ENCODE measurements at places on chromosomes 6 and 20.

DNA sequence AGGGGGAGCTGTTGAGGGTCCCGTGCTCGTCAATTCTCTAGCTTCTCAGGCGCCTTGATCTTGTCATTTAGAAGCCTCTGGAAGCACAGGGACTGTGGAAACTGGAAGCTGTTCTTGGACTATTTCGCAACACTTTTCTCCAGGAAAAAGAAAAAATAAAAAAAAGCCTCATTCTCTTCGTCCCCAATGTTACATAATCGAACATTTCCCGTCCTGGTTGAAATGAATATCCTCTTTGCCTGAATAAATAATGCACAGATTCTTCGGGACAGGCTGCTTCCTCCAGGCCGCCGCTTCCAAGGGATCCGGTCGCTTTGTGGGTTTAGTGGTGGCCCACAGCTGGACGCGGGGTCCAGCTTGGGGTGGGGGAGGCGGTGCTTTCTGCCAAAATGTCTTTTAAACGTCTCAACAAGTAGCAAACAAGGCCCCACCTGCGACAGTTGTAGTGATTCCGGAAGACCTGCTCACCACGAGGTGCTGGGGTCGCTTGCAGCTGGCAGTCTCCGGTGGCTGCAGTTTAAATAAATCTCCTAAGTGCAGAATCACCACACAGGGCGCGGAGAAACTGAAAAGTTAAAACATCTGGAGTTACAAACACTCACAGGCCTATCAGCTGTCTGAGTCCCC lies 125.9 kb upstream of the ESR1 start:
- DNase-seq: no peak

- DNase-seq: no peak
Observed at GRCh38 chr6:114569669-114570068, 226.8 kb upstream of the HS3ST5 start.

DNA sequence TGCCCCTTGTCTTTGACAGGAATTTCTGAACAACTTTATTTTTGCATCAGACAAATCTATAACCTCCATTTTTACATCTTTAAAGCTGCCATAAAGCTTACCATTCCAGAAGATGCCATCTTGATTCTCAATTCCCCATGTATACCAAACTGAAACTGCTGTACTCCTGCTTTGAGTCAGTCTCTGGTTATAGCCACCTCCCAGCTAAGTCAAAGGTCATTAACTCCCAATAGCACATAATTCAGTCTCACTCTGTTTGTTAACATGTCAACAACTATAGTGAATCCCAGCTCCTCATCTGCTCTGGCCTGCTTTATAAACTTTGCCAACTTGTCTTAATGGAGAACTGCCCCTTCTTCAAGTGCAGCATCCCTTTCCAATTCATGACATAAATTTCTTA lies 343.6 kb downstream of the FRK start:
- no peak for DNase-seq

DNA sequence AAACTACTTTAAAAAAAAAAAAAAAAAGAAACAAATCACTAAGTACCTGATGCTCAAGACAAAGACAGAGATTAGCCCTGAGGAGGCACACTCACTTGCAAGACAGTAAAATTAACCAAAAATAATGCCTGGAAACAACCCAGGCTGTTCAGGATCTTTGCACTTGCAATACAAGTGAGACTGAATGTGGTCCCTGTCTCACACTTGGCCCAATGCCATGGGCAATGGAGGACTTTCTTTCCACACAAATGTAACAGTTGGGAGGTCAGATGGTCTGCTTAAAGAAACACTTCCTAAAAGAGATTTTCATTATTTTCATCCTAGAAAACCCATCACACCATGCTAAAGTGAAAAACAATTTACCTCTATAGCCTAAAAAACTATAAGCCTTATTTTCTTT lies 16.2 kb downstream of the STAU1 start:
- DNase-seq: no peak

GRCh38 chr6:37500294-37500608 lies 558 bp upstream of the CCDC167 start:
- DNase-seq: no peak
